ENCODE measurements at places on chromosomes 1 and 21. TPM values are rescaled to one million over a fixed set of nuclear protein-coding genes. Genes with fewer than 3 reads are reported as not detected.

GUCA2B gene
- total RNA-seq: not detected

HPCAL4 gene
- total RNA-seq: 0.17 TPM

SPRR5 gene
- not detected for total RNA-seq

PRR9 gene
- total RNA-seq: not detected

GBP7 gene
- not detected for total RNA-seq

CHI3L2 gene
- total RNA-seq: 3.8 TPM

DYRK3 gene
- total RNA-seq: 11.8 TPM

AIRE gene
- not detected for total RNA-seq

RIMKLA gene
- total RNA-seq: 12.3 TPM

CFHR1 gene
- total RNA-seq: not detected

OPRD1 gene
- not detected for total RNA-seq

ZBTB21 gene
- total RNA-seq: 10.2 TPM

COL24A1 gene
- 0.16 TPM for total RNA-seq

CRYBG2 gene
- not detected for total RNA-seq

CCDC181 gene
- 1.2 TPM for total RNA-seq

GJA9 gene
- not detected for total RNA-seq

GJA4 gene
- 22.5 TPM for total RNA-seq

CCDC17 gene
- total RNA-seq: 0.58 TPM

IKBKE gene
- 0.70 TPM for total RNA-seq

TMEM269 gene
- total RNA-seq: not detected

TMEM222 gene
- 29.5 TPM for total RNA-seq

SUSD4 gene
- total RNA-seq: 2.2 TPM

GRIK3 gene
- total RNA-seq: 0.16 TPM

FNDC5 gene
- 80.0 TPM for total RNA-seq

OR2L3 gene
- total RNA-seq: not detected

SPRR4 gene
- not detected for total RNA-seq

TMOD4 gene
- not detected for total RNA-seq
